SW 1271 (cell line): ENCODE measurements at places on chromosomes 5 and 9.

DNA sequence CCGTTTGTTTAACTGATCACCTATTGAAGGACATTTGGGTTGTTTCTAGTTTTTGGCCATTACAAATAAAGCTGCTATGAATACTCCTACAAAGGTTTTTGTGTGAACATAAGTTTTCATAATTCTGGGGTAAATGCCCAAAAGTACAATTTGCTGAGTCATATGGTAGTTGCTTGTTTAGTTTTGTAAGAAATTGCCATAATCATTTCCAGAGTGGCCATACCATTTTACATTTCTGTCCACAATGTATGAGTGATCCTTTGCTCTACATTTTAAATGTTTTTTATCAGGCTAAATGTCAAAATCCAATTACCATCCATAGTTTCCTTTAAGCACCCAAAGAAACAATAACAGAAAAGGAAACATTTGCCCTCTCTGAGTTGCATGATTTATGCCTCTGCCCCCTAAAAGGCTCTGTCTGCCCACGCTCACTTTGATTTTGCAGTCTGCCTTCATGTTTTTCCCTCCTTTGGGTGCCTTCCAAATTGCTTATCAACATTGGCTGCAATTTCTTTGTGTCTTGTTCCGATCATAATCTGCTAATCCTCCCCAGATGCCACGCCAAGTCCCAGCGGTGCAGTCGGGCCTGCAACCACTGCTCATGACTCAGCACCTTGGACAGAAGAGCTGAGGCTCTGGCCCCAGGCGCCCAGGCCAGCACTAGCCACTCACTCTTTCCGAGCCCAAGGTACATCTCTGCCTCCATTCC is 339.2 kb downstream of the PIK3R1 start:
- DNase-seq, result no peak

DNA sequence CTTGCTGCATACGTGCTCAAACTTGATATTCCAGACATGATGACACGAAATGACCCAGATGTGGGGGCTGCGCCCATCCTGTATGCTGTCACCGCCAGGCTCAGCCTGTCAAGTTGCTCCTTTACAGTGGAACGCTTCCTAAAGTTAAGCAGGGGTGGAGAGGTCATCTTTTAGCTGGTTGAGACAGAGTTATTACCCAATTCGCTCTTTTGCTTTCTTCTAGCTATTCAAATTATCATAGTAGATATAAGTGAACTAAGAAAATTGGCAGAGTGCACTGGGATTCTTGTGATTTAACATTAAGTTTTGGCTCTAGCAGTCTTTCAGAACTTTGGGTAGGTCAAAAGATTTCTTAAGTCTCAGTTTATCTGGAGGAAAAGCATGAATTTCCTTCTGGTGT is 69.8 kb upstream of the BASP1 start:
- no peak for DNase-seq

- no peak for DNase-seq
Measured at GRCh38 chr9:73011181-73011750, 58.4 kb upstream of the ALDH1A1 start.

- no peak for DNase-seq
Measured at GRCh38 chr5:139906661-139907060, 111.1 kb downstream of the PSD2 start.

DNA sequence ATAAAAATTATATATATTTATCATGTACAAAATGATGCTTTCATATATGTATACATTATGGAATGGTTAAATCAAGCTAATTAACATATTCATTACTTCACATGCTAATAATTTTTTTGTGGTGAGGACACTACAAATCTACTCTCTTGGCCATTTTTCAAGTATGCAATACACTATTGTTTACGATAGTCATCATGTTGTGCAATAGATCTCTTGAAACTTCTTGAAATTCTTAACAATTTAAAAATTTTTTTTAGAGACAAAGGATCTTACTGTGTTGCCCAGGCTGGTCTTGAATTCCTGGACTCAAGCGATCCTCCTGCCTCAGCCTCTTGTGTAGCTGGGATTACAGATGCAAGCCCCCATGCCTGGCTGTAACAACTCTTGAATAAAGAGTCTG is 45.2 kb upstream of the SHOC1 start:
- no peak for DNase-seq

DNA sequence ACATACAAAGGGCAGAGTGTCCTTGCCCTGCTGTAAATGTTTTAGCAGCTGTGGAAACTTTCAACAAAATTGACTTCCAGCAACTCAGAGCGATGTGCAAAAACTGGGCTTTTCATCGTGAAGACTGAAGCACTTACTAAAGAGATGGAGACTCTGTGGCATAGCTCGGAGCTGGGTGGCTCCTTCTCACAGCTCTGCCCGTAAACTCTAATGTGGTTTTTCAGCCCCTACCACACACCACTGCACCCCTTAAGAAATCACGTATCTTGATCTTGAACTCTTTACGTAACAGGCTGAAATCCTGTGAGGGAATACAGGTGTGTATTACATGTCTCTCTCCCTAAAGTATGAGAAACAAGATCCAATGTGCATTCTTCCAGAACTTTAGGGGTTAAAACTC is 124.4 kb downstream of the MEF2C start:
- DNase-seq, result no peak

DNA sequence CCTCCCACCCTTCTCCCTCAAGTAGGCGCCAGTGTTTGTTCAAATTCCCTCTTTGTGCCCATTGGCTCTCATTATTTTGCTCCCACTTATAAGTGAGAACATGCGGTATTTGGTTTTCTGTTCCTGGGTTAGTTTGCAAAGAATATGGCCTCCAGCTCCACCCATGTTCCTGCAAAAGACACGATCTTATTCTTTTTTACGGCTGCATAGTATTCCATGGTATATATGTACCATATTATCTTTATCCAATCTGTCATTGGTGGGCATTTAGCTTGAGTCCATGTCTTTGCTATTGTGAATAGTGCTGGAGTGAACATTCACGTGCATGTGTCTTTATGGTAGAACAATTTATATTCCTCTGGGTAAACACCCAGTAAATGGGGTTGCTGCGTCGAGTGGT is 63.0 kb upstream of the OTULINL start:
- no peak for DNase-seq

GRCh38 chr5:168961681-168962080 is 339.3 kb downstream of the SLIT3 start:
- DNase-seq, result no peak

- no peak for DNase-seq
Measured at GRCh38 chr5:127906562-127907204, 176.9 kb upstream of the SLC12A2 start.

DNA sequence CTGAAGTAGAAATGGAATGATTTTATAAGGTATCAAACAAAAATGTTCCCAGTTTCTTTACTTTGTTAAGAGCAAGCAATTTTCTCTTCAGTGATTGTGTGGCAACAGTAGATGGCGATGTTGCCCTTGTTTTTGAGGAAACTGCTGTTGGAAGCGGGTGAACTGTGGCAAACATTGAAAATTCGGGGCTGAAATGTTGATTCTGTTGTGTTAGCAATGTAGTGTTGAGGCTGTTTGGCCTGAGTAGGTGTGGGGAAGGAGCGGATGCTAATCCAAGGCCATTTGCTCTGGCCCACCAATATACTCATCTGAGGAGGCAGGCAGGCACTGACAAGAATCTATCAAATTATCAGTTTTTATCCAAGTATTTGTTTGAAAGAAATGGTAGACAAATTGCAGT is 129.8 kb downstream of the SLC12A2 start:
- no peak for DNase-seq

DNA sequence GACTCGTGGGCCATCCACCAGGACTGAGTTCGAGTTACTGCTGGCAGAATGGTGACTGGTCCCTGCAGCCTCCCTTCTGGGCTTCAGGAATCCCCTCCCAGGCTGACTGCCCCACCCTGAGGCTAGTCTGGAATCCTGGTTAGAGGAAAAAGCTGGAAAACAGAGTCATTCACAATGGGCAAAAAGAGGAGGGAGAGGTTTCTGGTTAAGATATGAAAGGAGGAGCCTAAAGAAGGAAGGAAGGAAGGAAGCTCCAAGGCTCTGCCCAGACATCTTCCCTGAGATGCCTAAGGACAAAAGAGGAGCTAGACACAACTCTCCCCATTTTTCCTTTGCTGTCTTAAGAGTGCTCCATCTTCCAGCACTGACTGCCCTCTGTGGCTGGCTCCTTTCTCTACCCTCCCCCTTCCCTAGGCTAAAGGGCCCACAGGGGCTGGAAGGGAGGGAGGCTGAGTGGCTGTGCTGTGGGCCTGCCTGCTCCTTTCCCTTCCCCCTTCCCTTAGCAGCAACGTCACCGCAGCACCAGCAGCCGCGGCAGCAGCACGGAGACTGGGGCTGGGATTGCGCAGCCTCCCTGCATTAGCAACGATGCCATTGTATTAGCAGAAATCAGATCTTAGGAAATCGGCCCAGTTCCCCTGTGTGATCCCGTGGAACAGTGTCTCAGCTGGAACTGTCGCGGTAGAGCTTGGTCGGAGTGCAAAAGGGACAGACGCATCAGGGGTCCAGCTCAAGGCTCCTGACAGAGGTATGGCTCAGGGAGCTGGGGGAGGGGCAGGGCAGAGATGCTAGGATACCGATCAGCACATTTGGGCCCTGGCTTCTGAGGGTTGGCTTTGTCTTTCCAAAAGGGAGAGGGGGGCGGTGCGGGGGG is 48.7 kb downstream of the RUSC2 start:
- no peak for DNase-seq
